ENCODE measurements at places on chromosomes 1 and 21.

DNA sequence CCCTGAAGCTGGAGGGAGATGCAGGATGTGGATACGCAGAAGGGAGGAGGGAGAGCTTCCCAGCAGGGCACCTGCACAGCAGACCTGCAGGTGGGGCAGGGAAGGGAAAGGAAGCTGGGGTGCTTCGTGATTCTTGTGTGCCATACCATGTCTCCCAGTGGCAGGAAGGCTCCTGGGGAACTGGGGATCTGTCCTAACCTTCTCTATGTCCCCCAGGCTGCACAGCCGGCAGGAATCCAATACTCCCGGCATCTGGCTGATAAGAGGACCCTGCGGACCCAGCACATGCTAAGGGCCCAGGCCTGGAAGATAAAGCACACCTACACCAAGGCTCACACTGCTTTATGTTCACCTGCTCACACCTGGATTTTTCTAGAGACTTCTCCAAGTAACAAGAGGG lies 79.4 kb downstream of the ITPKB start:
- DNase-seq = no peak

DNA sequence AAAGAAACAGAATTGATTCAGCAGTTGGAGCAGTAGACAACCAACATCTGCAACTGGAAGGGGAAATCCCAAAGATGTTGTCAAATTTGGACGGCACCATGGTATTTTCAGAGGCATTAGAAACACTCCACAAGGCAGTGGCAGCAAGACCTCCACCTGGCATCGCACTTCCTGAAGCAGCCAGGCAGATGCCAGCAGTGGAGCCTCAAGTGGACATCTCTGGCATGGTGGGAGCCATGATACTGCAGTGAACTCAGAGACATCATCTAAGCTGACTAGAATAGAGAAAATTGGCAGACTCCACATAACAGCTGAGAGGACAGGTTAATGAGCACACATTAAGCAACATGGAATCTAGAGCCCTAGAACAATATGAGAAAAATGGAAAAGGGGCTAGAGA lies 33.9 kb upstream of the RGS8 start:
- no peak for DNase-seq

- no peak for DNase-seq
Measured at GRCh38 chr1:186531561-186532165, 70.7 kb upstream of the PDC start.

GRCh38 chr1:82318265-82318664 lies 517.5 kb downstream of the ADGRL2 start:
- DNase-seq = no peak

DNA sequence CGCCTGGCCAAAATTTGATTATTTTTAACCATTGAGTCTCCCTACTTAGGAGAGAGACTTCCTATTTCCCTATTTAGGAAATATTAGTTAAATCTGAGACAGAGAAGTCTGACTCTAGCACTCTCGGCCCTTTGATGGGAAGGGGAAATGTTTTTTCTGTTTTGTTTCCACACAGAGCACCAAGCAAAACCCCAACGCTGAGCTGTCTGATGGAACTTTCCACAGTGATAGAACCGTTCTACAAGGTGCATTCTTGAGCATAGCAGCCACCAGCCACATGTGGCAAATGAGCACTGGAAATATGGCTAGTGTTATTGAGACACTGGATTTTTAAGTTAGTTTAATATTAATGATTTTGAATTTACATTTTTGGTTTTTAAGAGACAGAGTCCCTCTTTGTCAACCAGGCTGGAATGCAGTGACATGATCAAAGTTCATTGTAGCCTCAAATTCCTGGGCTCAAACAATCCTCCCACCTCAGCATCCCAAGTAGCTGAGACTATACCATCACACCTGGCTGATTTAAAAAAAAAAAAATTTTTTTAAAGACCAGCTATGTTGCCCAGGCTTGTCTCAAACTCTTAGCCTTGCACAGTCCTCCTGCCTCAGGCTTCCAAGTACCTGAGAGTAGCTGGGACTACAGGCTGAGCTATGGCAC lies 77.3 kb upstream of the GALNT2 start:
- DNase-seq = no peak

DNA sequence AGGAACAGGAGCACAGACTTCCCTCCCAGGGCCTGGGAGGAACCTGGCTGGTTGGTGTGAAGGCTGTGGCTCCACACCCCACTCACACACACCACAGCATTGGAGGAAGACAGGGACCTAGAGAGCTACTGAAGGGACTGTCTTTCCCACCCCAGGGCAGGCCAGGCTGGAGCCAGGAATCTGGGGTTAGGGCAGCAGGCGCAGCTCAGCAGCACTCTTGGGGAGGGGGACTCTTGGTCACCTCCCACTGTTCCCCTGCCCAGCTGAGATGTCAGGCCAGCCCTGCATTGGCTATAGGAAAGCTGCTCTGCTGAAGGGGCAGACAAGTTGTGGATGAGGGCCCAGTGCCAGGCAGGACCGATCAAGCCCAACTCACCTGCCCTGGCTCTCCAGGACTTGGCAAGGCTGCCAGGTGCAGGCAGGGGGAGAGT lies 1.6 kb upstream of the PLEKHA6 start:
- no peak for DNase-seq

DNA sequence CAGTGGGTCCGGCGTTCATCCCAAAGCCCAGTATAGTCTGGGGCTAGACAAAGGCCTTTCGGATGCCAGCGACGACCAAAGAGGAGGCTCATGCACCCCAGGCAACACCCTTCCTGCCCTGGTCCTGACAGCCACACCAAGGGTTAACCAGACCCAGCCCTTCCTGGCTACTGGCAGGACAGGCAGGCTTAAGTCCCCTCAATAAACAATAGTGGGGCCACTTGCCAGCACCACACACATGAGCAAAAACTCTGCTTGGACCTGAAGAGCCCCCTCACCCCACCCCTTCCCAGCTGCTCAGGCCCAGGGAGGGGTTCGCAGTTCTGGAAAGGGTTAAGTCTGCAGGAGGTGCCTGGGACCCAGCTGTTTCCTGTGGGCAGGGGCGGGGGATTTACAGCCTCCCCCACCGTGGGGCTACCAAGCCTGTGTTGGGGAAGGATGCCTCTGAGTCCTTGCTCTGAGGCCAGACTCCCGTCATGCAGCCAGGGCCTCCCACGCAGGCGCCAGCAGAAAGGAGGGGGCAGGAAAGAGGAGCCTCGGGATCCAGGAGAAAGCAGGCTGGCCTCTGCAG lies 18.2 kb downstream of the PHLDA3 start:
- no peak for DNase-seq

GRCh38 chr1:100866041-100866900 lies 28.4 kb downstream of the EXTL2 start:
- DNase-seq = no peak

DNA sequence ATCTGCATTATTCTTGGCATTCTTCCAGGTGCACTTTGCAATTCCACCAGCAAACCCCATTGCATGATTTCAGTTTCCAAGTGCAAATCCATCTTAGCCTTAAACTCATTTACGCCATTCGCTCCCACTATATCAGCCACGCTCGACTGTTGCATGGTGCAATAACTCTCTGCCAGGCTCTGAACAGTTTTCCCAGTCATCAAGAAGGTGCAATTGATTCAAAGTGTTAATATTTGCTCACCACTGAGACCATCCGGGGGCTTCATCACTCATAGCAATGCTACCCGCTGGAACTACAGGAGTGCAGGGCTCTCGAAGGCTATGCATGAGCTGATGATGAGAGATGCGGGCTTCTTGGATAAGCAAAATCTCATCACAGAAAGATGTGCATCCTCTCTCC lies 488.2 kb downstream of the OMA1 start:
- DNase-seq = no peak

DNA sequence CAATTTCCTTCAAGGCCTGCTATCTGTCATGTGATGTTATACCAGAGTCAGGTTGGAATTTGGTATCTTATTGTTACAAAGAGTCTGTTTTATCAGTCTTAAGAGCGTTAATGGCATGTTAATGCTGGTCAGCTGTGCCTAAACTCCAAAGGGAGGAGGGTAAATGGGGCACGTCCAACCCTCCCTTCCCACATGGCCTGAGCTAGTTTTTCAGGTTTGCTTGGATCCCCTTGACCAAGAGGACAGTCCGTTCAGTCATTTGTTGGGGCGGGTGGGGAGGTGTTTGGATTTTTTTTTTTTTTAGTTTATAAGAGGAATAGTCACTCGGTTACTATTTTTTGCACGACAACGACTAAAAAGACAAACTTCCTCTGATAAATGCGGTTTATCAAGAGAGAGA lies 63.8 kb upstream of the LYST start:
- no peak for DNase-seq

DNA sequence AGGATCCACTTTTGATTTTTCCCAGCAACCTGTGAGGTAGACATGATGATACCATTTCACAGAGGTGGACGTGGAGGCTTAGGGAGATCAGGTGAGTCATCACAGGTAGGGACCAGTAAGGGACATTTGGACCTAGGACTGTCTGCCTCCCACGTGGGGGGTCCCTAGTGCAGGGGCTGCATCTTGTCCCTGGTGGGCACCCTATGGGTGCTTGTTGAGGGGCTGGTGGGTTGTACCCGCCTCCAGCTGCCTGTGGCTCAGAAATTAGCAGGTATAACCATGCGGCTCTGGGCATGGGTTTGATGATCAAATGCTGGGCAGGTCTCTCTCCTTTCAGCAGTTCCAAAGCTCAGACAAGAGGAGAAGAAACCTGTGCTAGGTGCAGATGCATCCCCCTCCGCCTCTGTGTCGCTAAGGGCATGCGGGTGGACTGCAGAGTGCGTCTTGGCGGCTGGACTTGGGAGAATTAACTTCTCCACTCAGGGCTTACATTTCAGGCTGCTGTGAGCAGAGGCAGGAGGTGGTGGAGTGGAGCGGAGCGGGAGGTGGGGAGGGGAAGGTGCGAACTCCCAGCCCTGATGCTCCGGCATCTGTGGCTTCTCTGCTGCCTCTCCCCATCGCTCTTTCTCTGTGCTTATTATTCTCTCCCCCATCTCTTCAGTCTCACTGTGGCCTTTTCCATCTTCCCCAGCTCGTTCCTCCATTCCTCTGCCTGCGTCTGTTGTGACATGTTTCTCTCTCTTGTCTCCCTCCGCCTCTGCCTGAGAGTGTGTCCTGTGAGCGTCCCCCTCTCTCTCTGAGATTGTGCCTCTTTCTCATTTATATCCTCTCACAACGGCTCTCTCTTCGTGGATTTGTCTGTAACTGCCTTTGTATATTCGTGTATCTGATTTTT lies 146.8 kb downstream of the PTPRU start:
- no peak for DNase-seq

DNA sequence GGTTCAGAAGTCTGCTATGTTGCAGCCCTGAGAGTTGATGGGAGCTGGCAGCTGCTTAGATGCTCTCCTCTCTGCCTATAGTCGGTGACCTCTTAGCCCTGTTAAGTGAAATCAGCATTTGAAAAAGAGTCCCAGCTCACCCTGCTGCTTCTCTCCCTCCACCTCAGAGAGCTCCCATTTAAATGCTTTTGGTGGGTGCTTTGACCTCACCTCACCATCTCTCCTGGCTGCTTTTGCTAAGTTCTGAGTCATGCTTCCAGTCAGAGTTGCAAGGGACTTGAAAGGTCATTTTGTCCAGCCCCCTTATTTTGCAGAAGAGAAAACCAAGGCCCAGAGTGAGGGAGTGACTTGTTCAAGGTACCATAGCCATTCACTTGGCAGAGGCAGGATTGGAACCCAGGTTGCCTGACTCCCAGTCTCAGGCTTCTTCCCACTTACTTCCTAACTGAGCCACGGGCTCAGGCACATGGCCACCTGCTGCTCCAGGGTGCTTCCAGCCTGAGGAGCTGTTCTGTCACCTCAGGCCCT lies 3.3 kb downstream of the MAPKAPK2 start:
- DNase-seq = no peak

GRCh38 chr1:173049322-173049633 lies 1.5 kb downstream of the TNFSF18 start:
- DNase-seq = no peak

DNA sequence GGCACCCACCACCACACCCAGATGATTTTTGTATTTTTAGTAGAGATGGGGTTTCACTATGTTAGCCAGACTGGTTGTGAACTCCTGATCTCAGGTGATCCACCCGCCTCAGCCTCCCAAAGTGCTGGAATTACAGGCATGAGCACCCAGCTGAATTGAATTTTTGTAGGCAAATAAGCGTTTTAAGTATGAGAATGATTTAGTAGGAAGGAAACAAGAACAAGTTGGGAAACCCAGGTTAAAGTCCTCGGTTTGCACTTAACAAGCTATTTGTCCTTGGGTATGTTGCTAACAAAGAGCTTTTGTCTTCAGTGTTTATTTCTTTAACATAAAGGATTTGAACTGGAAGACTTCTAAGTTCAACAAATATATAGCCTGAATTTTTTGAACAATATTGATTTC lies 23.9 kb downstream of the BTF3L4 start:
- no peak for DNase-seq

GRCh38 chr1:3633344-3634058 lies 8.7 kb downstream of the TPRG1L start:
- DNase-seq = no peak

- no peak for DNase-seq
Measured at GRCh38 chr1:247430434-247430833, 14.5 kb downstream of the NLRP3 start.

DNA sequence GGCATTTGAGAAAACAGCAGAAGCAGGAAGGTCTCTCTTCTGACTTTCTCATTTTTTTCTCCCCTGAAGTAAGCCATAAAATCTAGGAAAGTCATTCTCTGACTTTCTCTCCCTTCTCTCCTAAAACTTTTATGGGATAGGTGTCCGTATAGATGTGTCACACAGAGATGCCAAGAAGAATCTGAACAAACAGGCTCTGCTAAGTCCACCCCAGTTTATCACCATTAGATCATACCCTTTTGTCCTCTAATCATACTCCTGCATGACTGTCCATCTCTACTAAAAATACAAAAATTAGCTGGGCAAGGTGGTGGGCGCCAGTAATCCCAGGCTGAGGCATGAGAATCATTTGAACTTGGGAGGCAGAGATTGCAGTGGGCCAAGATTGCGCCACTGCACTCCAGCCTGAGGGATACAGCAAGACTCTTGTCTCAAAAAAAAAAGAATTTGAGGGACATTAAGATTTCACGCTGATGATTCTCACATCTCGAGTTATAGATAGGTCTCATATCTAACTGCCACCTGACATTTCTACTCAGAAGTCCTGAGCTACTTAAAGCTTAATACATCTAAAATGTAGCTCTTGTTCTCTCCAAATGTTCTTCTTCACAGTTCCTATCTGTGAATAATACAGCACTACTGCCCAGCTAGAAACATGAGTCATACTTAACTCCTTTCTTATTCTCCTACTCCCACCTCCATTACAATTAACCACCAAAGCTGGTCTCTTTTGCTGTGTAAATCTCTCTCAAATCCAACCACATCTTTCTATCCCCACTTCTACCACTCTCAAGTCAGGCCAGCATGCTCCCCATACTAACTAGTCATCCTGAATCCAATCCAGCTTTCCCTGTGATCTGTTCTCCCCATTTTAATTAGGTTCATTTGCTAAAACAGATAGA lies 47.7 kb downstream of the ZNF644 start:
- no peak for DNase-seq

- no peak for DNase-seq
Measured at GRCh38 chr1:1020415-1021009, 592 bp downstream of the AGRN start.

- no peak for DNase-seq
Measured at GRCh38 chr1:211331011-211331709, 4.5 kb downstream of the TRAF5 start.
